Activated CD4-positive, alpha-beta T cell treated with anti-CD3 and anti-CD28 coated beads, Interleukin-2, amount 50 U/mL, for 4 hours (primary cell): ENCODE measurements at places on chromosomes 6 and 20.
A peak's percentile ranks its signal among the peaks of the same experiment; 100 is the strongest.

GRCh38 chr20:24256307-24256706 lies 213.1 kb upstream of the SYNDIG1 start:
- no peak for DNase-seq

DNA sequence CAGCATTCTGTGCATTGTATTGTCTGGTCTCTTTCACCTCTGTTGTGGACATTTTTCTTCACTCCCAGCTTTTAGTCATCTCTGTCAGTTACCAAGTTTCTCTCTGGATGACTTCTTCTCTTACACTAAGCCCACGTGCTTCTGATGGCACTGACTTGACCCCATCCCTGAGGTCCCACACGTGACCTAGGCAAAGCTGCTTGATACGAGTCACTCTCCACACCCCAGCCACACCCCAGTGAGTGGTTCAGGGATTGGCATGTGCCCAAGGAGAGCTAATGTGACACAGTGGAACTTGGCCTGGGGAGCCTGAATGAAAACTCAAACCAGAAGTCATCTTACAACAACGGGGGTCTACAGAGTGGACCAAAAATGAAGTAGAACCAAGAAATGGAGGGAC lies 32.2 kb downstream of the HTR1E start:
- DNase-seq = no peak

DNA sequence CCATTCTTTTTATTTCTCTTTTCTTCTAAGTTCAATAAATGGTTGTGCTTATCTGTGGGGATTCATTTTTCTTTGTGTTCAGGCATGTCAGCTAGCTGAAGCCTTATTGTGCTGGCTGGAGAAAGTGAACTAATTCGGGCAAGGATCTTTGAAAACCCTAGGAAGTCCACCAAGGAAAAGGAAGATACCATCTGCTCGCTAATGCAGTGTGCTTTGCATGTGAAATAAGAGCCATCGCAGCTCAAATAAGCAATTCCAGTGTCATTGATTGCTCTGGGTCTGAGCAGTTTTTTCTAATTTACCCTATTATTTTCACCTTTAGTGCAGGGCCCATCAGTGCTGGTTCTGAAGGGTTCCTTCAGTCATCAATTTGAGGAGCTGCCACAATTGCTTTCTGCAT lies 309.4 kb upstream of the SOX4 start:
- no peak for DNase-seq

- no peak for DNase-seq
Measured at GRCh38 chr6:13422681-13423221, 64.6 kb downstream of the GFOD1 start.

DNA sequence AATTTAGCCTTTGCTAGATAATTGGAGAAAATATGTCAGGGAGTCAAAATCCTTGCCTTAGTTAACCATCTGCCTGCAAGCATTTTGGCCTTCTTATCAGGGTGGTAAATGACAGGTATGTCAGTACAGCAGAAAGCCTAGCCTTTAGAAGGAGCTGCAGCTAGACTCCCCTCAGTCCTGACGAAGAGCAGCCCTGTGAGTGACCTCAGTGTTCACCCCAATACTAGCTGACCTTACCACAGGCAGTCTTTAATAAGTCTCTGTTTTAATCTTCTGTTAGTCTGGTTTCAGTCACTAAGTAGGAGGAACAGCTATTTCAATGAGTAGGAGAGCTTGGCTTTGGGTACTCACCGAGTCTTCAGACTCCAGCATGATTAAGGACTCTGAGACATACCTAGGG lies 340.0 kb upstream of the FLRT3 start:
- no peak for DNase-seq

- no peak for DNase-seq
Measured at GRCh38 chr6:15458021-15458459, 204.8 kb downstream of the DTNBP1 start.

DNA sequence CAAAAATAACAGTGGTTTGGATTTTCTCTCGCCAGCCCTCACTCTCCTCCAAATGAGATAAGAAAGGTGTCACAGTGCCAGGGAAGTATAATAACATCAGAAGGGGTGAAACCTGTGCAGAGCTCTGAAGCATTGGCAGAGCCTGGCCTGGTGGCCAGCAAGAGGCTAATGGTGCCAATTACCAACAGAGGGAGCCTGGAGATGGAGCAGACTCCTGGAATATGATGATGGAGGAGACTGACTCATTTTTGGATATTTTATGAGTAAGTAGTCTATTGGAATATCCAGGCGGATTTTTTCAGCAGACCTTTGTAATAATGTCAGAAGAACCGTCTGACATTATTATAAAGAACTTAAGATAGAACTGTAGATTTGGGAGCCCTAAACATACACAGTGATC lies 442.6 kb upstream of the MARCKS start:
- DNase-seq = no peak

DNA sequence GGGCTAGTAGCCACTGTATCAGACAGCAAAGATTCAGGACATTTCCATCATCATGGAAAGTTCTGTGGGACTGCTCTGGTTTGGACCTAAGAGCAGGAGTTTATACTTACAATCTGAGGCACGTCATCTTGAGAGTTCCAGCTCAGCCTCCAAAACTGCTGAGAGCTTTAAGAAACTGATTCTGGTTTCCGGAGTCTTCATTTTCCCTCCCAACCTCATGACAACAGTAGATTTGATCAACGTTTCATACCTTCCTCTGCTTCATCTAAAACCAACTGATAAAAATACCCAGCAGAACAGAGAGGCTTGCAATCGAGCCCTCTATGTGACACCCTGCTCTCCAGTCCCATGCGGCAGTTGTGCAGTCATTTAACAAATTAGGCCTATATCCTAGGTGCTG lies 64.3 kb upstream of the EPB41L1 start:
- no peak for DNase-seq

- DNase-seq = no peak
Measured at GRCh38 chr6:131383421-131384411, 189.3 kb upstream of the ARG1 start.

DNA sequence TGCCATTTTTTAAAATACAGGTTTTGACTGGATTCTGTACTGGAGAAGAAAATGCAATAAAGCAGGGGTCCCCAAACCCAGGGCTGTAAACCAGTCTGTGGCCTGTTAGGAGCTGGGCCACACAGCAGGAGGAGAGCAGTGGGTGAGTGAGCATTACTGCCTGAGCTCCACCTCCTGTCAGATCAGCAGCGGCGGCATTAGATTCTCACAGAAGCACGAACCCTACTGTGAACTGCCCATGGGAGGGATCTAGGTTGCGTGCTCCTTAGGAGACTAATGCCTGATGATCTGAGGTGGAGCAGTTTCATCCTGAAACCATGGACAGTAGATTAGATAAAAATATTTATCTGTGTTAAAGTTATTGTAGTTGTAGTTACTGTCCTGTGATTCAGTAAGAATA lies 21.1 kb upstream of the FBXO9 start:
- DNase-seq = no peak

DNA sequence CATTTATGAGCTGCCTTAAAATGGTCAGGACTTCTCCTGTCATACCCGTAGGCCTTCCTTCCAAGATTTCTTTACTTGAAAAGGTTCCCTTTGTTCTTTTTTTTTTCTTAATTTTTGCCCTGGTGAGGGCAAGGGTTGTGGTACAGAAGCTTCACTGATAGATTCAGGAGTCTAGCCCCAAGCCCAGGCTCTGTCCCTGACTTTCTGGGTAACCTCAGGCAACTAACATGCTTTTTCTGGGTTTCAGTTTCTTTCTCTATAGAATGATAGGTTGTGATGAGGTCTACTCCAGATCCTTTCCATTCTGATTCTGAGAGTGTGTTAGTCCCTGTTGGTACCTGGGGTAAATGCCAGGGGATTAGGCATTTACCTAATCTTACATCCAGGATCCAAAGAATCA lies 21.2 kb downstream of the SNPH start:
- DNase-seq = no peak

- DNase-seq = no peak
Measured at GRCh38 chr20:35560541-35560940, 18.7 kb downstream of the ERGIC3 start.

- DNase-seq = no peak
Measured at GRCh38 chr6:79384845-79385244, 150.4 kb upstream of the HMGN3 start.

DNA sequence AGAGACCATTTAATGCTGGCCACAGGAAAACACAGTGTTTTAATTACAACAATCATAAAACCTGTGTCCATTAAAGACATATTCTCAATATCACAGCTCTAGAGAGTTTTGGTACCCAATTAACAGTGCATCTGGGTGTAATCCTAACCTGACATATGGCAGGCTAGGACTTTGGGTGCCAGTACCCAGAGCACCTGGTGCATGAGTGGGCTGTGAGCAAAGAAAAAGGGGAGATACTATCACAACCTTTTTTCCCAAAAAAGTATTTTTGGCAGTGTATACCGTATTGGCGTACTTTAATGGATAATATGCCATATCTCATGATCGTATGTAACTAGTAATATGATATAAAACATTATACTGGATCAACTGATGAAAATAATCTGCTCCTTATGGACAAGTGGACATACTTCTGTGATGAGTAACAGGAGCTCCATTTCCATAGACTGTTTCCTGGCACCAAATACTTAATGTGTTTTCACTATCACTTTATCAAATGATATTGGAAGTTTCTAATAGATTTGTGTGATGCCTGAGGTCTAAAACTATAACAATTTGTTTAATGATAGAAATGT lies 91.7 kb downstream of the COL19A1 start:
- DNase-seq = no peak

GRCh38 chr6:37171201-37171969 lies 1.4 kb downstream of the PIM1 start:
- no peak for DNase-seq

DNA sequence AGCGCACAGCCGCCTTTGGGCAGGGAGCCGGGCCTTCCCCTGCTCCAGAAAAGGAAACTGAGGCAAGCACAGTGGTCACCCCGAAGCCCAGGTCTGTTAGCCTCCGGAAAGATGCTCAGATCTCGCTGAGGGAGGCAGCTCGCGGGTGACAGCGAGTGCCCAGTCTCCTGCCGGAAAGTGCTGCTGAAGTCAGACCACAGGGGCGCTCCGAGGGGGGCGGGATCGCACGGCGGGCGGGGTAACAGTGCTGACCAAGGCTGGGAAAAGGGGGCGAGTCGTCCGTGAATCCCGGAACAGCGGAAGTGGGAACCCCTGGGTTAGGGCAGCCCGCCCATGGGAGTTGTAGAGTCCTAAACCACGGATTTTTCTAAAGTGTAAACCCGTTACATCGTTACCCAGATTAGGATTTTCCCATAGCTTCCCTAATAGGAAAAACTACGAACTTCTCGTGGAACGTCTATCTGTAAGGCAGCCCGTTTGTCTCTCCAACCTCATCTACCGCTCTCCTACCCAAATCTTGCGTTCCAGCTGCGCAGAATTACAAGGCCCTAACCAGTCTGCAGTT lies 504 bp downstream of the VPS16 start:
- DNase-seq = peak; percentile 5

GRCh38 chr6:33652002-33652401 lies 30.9 kb downstream of the ITPR3 start:
- no peak for DNase-seq

GRCh38 chr20:57601211-57601570 lies 19.0 kb downstream of the ZBP1 start:
- DNase-seq = no peak

GRCh38 chr6:36350681-36351571 lies 14.2 kb upstream of the BNIP5 start:
- no peak for DNase-seq

- no peak for DNase-seq
Measured at GRCh38 chr20:532530-532929, 11.1 kb downstream of the CSNK2A1 start.

GRCh38 chr6:91743756-91744155 lies 1156.9 kb upstream of the MAP3K7 start:
- DNase-seq = no peak

- DNase-seq = no peak
Measured at GRCh38 chr20:44011251-44011940, 96.7 kb downstream of the TOX2 start.

DNA sequence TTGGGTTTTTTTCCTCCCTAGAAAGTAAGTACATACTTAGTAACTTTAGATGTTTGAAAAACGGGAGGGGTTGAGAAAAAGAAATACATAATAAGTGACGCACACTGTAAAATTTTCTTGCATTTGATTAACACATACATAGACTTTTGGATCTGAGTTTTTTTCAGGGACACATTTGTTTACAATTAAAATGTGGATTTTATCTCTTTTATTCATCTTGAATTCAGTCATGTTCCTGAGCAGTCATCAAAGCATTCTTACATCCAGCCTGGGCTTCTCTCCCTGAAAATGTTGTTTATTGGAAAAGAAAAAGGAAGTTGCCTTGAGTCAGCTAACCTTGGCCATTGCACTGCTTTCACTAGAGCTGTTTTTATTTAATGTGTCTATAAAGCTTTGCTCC lies 8.7 kb upstream of the RPP40 start:
- no peak for DNase-seq

GRCh38 chr6:108368431-108369030 lies 73.7 kb downstream of the AFG1L start:
- no peak for DNase-seq

GRCh38 chr20:63105211-63106107 lies 98.7 kb upstream of the BHLHE23 start:
- no peak for DNase-seq

DNA sequence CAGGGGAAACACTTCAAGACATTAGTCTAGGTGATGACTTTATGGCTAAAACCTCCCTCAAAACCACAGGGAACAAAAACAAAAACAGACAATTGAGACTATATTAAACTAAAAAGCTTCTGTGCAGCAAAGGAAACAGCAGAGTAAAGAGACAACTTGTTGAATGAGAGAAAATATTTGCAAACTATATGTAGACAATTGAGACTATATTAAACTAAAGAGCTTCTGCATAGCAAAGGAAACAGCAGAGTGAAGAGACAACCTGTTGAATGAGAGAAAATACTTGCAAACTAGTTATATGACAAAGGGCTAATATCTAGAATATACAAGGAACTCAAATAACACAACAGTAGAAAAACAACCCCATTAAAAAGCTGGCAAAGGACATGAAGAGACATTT lies 136.4 kb downstream of the IBTK start:
- no peak for DNase-seq

DNA sequence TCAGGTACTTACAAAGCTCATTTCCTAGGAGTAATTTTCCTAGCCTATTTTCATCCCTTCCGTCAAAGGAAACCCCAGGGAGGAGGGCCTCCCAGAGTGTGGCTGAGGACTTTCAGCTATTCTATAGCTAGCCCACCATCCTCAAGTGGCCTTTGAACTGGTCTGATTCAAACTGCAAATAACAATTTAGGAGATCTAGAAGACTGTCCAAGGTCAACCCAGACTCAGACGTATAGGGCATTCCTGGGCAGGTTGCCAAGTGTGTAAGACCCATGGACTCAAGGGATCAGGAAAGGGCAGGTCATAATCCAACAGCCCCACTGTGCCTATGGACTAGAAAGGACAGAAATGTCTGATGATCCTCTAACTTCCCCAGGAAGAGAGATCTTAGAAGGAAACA lies 2.1 kb upstream of the RRAGD start:
- no peak for DNase-seq
